CD4-positive, alpha-beta memory T cell (primary cell): ENCODE measurements at places on chromosomes 13 and 19. TPM values are rescaled to one million over a fixed set of nuclear protein-coding genes. Genes with fewer than 3 reads are reported as not detected.

Gene PSG5
- not detected for total RNA-seq

Gene TEX101
- not detected for total RNA-seq

Gene GIPC3
- total RNA-seq = 0.70 TPM

Gene JAK3
- 132 TPM for total RNA-seq

- no peak overlapping the region for H3K4me3 ChIP-seq
- H3K4me1 ChIP-seq = peaks cover 9% of the 10 kb centered on the region
- H3K27ac ChIP-seq = no peak overlapping the region
- no peaks in the 10 kb centered on the region for H3K36me3 ChIP-seq
These were observed 814 bp downstream of the NBEA start for GRCh38 chr13:34942732-34943435.

- no peak overlapping the region for H3K27ac ChIP-seq
- H3K36me3 ChIP-seq = no peaks in the 10 kb centered on the region
- H3K4me3 ChIP-seq = no peak overlapping the region
- DNase-seq = no peak
These were observed 266.5 kb downstream of the NBEA start for GRCh38 chr13:35208587-35208986.

GRCh38 chr19:30001301-30001700 is 59.3 kb downstream of the URI1 start:
- peaks cover 40% of the 10 kb centered on the region for H3K4me1 ChIP-seq
- H3K27ac ChIP-seq = no peak overlapping the region
- no peak overlapping the region for H3K4me3 ChIP-seq
- H3K36me3 ChIP-seq = no peaks in the 10 kb centered on the region

GRCh38 chr19:6503407-6504201 is 1.5 kb upstream of the TUBB4A start:
- H3K27me3 ChIP-seq = peaks cover 7% of the 10 kb centered on the region
- H3K27ac ChIP-seq = no peak overlapping the region
- DNase-seq = no peak
- H3K36me3 ChIP-seq = no peaks in the 10 kb centered on the region
- H3K4me1 ChIP-seq = peaks cover 18% of the 10 kb centered on the region

DNA sequence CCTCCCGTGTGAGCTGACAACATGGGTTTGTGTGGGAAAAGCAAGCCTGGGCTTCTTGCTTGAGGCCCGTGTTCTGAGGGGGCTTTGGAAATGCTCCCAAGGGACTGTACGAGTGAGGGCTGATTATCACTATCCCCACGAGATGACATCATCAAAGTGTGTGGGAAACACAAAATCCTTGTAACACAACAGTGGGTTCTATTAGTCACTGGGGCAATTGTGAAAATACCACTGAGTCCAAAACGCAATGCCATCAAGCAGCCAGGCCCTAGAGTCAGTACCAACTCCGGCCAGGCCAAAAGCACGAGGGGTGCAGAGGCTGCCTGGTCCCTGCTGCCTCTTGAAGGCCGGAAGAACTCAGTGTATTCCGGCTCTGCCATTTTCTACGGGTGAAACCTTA is 29.6 kb downstream of the CAPS start:
- H3K36me3 ChIP-seq = peaks cover 21% of the 10 kb centered on the region
- no peak for DNase-seq

DNA sequence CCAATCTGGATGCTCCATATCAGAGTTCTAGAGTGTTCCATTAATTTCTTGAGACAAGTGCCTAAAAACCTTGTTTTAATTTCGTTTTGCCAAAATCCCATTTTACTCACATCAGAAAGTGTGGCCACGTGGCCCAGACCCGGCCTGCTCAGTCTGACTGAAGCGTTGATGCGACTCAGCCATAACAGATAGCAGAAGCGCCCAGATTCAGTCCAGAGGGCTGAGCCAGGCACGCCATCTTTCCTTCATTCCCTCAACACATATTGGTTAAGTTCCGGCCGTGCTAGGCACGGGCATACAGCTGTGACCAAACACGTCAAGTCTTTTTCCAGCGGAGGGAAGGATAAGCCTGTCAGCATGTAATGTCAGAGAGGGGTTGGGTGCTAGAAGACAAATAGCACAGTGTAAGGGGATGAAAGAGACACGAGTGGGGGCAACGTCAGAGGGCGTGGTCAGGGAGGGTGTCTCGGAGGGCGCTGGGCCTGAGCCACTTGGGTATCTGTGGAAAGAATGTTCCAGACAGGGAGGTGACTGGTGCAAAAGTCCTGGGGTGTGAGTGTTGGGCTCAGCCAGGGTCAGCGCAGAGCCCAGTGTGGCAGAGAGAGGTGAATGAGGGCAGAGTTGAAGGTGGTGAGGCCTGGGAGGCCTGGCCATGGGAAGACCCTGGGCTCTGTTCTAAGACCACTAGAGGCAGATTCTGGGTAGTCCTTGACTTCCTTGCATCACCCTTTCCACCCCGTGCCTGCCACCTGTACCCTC is 3.1 kb downstream of the F10 start:
- no peak for DNase-seq
- H3K27ac ChIP-seq = no peak overlapping the region
- H3K4me3 ChIP-seq = no peak overlapping the region
- H3K4me1 ChIP-seq = no peaks in the 10 kb centered on the region
- H3K36me3 ChIP-seq = no peaks in the 10 kb centered on the region

DNA sequence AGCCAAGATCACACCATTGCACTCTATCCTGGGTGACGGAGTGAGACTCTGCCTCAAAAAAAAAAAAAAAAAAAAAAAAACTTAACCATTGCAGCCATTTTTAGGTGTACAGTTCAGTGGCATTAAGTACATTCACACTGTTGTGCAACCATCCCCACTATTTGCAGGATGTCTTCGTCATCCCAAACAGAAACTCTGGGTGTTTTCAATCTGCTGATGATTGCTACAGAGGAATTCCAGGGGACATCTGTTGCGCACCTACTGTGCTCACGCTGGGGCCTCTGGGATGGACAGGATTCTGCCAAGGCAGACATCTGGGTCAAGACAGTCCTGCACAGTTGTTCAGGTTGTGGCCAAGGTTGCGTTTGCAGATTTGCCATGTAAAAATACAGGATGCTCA is 2.4 kb upstream of the APOC4 start:
- H3K36me3 ChIP-seq = no peaks in the 10 kb centered on the region
- no peaks in the 10 kb centered on the region for H3K4me1 ChIP-seq
- no peak overlapping the region for H3K4me3 ChIP-seq
- no peak for DNase-seq
- H3K27ac ChIP-seq = no peak overlapping the region

DNA sequence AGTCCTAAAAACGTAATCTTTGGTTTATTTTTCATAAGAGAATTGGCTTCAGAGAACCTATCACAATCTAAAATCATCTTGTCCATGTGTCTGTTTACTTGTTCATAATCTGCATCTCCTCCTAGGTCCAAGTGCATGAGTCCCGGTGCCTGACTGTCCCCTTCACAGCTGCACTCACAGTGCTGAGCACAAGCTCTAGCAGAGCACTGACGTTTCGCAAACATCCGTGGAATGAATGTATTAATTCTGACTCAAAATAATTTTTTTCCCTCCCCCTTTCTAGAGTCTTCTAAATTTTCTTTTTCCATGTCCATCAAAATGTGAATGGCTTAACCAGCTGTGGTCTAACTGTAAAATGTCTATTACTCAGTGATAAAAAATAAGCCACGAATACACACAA is 245.5 kb upstream of the TSHZ3 start:
- DNase-seq = no peak
- H3K4me1 ChIP-seq = no peaks in the 10 kb centered on the region
- H3K27me3 ChIP-seq = no peaks in the 10 kb centered on the region
- no peak overlapping the region for H3K4me3 ChIP-seq
- no peaks in the 10 kb centered on the region for H3K36me3 ChIP-seq

DNA sequence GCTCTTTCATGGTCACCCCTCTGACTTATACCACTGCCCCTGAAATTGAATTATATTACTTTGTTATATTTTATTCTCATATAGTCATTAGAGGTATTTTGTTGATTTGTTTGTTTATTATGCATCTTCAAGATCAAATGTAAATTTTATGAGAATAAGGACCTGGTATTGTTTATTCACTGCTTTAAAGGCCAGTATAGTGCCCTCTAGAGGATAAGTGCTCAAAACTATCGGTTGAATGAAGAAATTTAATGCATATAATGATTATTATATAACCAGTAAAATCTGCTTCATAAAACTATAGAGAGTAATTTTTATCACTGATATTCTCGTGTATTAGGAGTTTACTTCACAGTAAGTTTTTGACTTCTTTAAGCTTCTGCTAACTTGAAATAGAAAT is 1401.9 kb downstream of the SLITRK1 start:
- no peak for DNase-seq
- H3K4me3 ChIP-seq = no peak overlapping the region
- no peaks in the 10 kb centered on the region for H3K4me1 ChIP-seq
- H3K36me3 ChIP-seq = no peaks in the 10 kb centered on the region

GRCh38 chr13:110964229-110965037 is 49.6 kb upstream of the ANKRD10 start:
- no peaks in the 10 kb centered on the region for H3K4me1 ChIP-seq
- no peak for DNase-seq
- H3K27me3 ChIP-seq = no peaks in the 10 kb centered on the region
- no peak overlapping the region for H3K4me3 ChIP-seq
